ENCODE measurements at places on chromosomes 7 and 10.

GRCh38 chr7:17687361-17687760, 252.9 kb downstream of the SNX13 start:
- no peak for DNase-seq

- no peak for DNase-seq
These were observed 55.3 kb downstream of the RASGEF1A start for GRCh38 chr10:43211431-43212042.

- DNase-seq = no peak
These were observed 1.7 kb upstream of the CALN1 start for GRCh38 chr7:72413886-72414285.

- DNase-seq = peak; percentile 33
These were observed 39.8 kb upstream of the EPC1 start for GRCh38 chr10:32386623-32387260.

- peak; percentile 64 for DNase-seq
These were observed 296.8 kb upstream of the CACNA2D1 start for GRCh38 chr7:82740246-82740848.

All from fibroblast of mammary gland (primary cell).